ENCODE measurements at places on chromosomes 7 and 10. TPM values are rescaled to one million over a fixed set of nuclear protein-coding genes. Genes with fewer than 3 reads are reported as not detected.
A peak's percentile ranks its signal among the peaks of the same experiment; 100 is the strongest.

FOXI2 gene
- total RNA-seq = not detected

VKORC1L1 gene
- 13.9 TPM for total RNA-seq

GRCh38 chr7:44257618-44258422 lies 57.0 kb downstream of the YKT6 start:
- peak; percentile 83 for DNase-seq

DNA sequence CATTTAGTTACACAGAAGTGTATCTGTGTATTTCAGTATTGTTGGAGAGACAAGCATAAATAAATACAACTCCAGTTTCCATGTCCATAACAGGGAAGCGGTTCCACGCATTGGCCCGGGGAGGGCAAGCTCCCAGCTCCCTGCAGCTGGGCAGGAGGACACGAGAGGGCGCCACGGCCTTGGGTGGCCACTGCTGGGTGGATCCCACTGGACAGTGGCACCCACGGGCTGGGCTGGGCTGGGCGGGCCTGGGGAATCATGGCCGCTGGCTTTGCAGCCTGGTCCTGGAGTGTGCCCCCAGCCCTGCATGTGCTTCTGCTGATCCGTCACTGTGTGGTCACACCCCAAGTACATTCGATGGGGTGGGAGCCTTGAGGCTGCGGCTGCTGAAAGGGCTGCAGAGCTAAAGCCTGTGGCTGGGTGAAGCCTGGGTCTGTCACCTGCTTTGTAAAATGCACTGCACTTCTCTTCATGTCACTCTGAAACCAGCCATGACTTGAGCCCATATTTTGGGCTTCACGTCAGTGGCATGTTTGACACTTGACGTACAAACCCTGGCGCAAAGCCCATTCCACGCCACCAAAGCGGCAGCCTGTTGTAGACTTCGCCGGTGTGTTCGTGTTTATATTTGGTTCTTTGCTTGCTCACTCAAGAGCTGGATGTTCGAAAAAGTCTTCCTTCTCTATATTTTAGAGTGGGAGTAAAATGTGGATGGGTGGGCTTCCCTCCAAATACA lies 27.5 kb downstream of the LRRC27 start:
- no peak for DNase-seq

- no peak for DNase-seq
These were observed 252.0 kb downstream of the TCF7L2 start for GRCh38 chr10:113202011-113202410.

DNA sequence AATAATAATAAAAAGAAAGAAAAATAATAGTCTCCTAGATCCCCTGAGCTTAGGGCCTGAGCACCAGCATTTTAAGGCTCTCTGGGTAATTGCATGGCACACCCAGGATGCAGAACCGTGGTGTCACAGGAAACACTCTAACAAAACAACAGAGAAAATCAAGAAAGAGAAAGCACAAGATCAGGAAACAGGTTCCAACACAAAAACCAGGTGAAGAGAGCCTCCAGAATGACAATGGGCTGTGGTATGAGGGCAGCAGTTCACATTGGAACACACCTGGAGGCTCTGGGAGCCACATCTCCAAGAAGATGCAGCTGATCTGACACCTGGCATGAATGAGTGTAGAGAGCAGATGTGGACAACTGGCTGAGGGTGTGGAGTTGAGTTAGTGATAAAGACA lies 7.1 kb downstream of the MMRN2 start:
- no peak for DNase-seq

GRCh38 chr10:11272915-11273389 lies 255.3 kb downstream of the CELF2 start:
- DNase-seq = no peak
